NCI-H774 (cell line): ENCODE measurements at places on chromosomes 6 and 20.

GRCh38 chr6:129236001-129236517 lies 353.1 kb downstream of the LAMA2 start:
- no peak for DNase-seq

GRCh38 chr6:107460083-107460631 lies 793 bp upstream of the PDSS2 start:
- no peak for DNase-seq

DNA sequence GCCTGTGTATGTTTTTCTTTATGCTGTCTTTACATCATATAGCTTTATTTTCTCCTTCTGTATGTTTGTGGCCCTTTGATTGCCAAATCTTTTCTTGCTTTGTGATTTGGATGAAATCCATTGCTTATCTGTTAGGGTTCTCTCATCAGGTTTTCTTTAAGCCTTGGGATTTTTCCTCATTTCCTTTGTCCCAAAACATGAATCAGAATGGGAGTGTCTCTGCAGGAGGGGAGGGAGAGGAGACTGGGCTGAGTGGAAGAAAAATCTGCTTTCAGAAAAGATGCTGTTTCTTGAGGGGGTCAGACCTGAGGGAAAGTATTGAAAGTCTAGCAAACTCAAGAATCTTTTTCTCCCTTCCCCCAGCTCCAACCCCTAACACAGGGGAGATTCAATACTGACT lies 758.0 kb upstream of the MMS22L start:
- no peak for DNase-seq

GRCh38 chr6:7073821-7074525 lies 33.8 kb upstream of the RREB1 start:
- no peak for DNase-seq

GRCh38 chr20:38810926-38811630 lies 5.6 kb downstream of the PPP1R16B start:
- DNase-seq, result no peak

DNA sequence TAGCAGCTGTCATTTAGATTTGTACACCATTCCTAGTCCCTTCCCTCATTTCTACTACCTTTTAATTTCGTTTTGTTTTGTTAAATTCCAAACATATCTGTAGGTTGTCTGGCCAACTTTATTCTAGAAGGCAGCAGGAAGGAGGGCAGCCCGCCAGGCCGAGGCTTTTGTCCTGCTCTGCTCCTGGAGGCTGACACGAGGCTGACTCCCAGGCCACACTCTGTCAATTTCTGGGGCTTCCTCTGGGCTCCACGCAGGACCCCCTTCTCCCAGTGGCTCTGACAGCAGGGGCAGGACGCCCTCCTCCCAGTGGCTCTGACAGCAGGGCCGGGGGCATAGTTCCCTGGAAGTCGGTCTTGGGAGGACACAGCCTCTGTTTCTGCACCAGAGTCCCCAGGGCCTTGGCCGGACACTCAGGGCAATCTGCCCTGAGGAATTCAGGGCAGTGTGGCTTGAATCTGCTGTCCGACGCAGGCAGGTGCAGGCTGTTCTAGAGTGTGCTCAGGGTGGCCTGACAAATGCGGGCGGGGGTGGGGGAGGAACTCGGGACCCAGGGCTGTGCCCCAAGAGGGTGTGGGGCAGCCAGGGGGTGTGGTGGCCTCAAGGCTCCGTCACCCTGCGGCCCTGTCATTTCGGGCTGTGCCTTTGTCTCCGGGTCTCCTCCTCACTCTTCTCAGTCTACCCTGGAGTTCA lies 11.8 kb downstream of the SMOC2 start:
- no peak for DNase-seq

DNA sequence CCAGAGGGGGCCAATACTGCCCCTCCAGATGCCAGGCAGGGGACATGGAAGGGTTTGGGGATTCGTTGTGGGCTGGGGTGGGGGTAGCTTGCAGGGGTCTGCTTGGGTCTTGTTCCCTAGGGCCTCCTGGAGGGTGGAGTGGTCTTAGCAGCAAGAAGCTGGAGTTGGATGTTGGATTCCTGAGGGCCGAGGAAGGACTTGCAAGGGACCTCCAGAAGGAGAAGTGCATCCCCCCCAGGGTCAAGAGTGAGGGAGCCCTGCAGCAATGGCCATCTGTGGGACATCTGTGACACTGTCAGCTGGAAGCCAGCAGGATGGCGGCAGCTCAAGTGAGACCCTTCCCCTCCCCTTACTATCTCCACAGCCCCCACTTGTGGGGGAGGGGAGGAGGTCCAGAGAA lies 25.4 kb upstream of the CCN5 start:
- DNase-seq, result no peak

- no peak for DNase-seq
These were observed 254.4 kb upstream of the RUNX2 start for GRCh38 chr6:45073771-45074170.

GRCh38 chr6:105326216-105326615 lies 76.7 kb downstream of the PREP start:
- peak; percentile 62 for DNase-seq

GRCh38 chr6:166758136-166758704 lies 131.2 kb upstream of the RPS6KA2 start:
- DNase-seq, result no peak

DNA sequence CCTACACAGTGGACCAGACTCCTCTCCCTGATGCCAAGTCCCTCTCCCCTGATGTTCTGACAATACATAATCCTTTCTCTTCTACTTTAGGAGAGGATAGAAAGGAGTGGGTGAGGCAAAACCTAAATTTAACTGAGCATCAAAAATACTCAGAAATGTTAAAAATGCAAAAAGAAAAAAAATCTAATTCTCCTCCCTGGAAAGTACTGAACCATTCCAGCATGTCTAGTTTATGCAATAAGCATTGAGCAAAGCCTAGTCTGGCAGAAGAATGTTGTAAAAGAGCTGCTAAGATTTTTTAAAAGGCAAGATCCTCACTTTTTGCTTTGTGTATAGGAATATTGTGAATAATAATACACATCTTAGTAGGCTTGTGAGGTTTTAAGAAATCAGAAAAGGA lies 116.6 kb upstream of the STXBP5 start:
- no peak for DNase-seq

DNA sequence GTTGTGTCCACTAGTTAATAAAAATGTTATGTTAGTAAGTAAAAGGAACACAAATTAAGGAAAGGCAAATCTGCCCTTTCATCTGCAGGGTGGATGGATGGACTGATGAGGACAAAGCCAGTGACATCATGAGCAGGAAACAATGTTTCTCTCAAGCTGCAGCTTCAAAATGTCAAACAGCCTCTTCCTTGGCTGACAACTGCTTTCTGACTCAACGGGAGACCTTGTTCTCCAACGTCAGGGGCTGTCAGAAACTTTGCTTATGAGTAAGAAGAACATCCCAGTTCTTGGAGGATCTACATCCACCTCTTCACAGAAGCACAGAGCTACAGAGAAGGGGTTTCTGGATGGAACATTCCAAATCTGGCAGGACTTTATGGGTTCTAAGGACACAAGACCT lies 6.0 kb downstream of the CST2 start:
- no peak for DNase-seq

DNA sequence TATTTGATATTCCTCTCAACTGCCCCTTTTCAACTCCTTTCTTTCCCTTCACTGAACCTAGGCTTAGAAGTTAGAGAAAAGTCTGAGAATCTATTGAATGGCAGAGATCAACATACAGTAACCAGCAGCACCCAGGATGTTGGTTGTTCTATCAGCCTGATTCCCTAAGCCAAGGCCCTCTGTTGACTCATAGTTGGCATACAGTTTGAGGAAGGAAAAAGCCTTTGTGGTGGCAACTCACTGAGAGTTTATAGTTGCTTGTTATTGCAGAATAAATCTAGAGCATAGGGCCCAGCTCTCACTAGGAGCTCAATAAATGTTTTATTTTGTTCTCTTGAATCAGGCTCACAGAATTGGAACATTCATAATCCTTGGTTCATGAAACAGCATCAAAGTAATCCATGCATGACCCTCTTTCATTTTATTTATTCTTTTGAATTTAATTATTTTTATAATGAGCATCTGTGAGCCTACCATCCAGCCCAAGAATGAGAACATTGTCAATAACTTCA lies 119.1 kb upstream of the ADGRF1 start:
- peak; percentile 63 for DNase-seq

GRCh38 chr6:48078120-48078519 lies 32.9 kb downstream of the PTCHD4 start:
- DNase-seq, result no peak

- DNase-seq, result no peak
These were observed 87.0 kb downstream of the FHL5 start for GRCh38 chr6:96649926-96650325.

DNA sequence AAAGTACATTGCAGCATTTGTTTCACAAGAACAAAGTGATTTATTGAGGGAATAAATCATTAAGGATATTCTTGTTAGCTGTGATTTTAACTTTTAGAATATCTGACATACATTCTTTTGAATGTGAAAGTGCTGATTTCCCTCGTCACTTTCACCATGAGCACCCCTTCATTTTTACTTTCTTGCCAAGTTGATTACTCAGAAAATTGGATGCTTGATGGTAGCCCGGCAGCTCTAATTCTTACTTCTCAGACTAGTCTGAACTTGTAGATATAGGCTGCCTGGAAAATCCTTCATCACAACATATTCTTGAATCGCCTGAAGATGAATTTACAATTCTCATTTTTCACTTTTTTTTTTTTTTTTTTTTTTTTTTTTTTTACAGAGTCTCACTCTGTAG lies 147.1 kb upstream of the SMLR1 start:
- DNase-seq, result no peak

- no peak for DNase-seq
These were observed 233.2 kb upstream of the SYNDIG1 start for GRCh38 chr20:24236201-24236600.

DNA sequence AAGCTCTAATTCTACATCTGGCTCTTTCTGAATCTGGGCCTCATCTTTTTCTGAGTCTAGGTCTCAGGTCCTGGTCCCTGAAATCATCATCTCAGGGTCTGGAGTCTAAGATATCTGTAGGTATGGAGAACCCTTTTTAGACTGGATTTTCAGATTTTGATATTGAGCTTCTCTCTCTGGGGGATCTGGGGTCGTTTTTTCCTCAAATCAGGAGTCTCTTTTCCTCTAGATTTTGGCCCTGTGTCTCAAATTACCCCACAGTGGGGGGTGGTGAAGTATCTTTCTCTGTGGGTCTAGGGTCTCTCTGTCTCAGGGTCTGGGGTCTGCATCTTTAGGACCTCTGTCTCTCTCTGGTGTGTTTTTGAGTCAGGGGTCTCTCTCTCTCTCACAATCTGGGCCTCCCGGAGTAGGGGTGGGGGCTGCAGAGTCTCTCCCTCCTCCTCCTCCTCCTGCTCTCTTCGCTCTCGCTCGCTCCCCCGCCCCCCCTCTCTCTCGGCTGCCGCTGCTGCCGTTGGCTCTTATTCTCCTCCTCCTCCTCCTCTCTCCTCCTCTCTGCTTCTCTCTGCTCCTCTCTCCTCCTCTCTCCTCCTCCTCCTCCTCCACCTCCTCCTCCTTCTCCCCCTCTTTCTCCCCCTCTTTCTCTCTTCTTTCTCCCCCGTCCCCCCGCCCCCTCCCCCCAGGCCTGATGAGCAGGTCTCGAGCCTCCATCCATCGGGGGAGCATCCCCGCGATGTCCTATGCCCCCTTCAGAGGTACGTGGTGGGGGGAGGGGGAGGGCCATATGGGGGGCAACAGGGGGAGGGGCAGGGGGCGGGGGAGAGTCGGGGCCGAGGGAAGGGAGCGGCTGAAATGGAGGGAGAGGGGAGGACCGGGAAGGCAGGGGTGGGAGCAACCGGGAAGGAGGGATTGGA lies at the start of gene SYNGAP1:
SYNGAP1 (plus strand) TSS at position 486 of the 911 bp plus-strand sequence; CDS start at position 686, 200 bp downstream.
- DNase-seq, result no peak

- no peak for DNase-seq
These were observed 383.0 kb upstream of the ID4 start for GRCh38 chr6:19454001-19454720.

GRCh38 chr6:25130518-25130917 lies 148.7 kb upstream of the CARMIL1 start:
- DNase-seq, result no peak

GRCh38 chr6:144104488-144104887 lies 9.1 kb upstream of the SF3B5 start:
- DNase-seq, result no peak

DNA sequence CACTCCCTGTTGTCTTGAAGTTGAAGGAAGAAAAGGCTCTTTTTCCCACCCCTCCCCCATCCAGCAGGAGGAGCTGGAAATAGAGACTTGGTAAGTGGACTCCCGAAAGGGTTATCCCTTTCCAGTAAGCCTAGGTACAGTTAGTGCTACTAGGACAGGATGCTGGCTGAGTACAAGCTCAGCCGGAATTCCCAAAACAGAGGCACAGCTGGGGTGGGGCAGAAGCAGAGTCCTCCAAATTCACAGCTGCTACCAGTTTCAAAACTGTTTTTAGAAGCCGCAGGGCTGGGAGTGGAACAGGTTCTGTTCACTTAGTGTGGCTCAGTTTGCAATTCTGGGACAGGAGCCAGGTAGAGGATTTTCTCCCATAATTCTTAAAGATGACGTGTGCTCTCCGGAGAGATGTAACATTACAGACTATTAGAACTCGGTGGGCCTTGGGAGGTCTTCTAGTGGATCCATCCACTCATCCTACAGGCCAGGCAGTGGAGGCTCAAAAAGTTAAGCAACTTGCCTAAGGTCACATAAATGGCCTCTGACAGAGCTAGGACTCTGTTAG lies 19.0 kb upstream of the UTRN start:
- no peak for DNase-seq
